Activated CD4-positive, alpha-beta memory T cell treated with anti-CD3 and anti-CD28 coated beads for 36 hours (primary cell): ENCODE measurements at places on chromosomes 16 and 17.

GRCh38 chr17:66417300-66417719 is 114.9 kb downstream of the PRKCA start:
- DNase-seq, result no peak

DNA sequence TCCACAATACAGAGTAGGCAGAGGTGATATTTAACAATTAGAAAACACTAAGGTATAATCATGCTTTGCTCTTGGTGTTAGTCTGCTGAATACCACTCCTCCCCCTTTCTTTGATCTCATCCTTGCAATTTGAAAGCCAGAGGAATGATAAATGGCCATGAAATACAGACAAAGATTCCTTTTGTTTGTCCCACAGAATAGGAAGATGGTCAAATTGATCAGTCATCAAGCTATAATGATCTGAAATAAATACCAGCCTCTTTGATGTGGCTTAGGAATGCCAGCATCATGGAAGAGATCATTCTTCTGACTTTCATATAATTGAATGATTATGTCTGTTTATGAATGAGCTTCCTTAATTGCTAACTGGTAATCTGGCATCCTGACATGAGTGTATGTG is 1541.7 kb upstream of the CDH8 start:
- no peak for DNase-seq

GRCh38 chr17:62824290-62825131 is 16.4 kb upstream of the MARCHF10 start:
- no peak for DNase-seq

- DNase-seq, result no peak
Measured at GRCh38 chr17:61646482-61646881, 55.5 kb upstream of the NACA2 start.

DNA sequence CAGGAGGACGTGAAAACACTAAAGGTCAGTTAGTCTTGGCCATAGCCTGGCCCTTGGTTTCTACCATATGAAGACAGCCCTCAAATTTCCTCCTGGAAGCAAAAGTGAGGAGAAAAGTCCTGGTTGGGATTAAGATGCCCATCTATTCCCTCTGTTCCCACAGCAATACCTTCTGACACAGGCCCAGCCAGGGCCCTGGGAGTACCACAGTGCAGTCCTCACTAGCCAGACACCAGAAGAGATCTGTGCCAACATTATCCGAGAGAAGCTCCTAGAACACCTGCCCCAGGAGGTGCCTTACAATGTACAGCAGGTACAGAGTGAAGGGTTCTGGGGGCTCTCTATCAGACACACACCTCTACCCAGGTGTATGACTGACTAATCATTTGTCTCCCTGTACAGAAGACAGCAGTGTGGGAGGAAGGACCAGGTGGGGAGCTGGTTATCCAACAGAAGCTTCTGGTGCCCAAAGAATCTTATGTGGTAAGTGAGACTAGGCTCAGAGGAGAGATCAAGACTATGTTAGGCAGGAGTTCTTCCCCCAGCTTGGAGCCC is 4.1 kb downstream of the ERAL1 start:
- DNase-seq, result no peak

GRCh38 chr16:69477546-69477945 is 53.1 kb downstream of the CYB5B start:
- no peak for DNase-seq

- no peak for DNase-seq
Measured at GRCh38 chr16:80656161-80656560, 115.4 kb downstream of the DYNLRB2 start.

DNA sequence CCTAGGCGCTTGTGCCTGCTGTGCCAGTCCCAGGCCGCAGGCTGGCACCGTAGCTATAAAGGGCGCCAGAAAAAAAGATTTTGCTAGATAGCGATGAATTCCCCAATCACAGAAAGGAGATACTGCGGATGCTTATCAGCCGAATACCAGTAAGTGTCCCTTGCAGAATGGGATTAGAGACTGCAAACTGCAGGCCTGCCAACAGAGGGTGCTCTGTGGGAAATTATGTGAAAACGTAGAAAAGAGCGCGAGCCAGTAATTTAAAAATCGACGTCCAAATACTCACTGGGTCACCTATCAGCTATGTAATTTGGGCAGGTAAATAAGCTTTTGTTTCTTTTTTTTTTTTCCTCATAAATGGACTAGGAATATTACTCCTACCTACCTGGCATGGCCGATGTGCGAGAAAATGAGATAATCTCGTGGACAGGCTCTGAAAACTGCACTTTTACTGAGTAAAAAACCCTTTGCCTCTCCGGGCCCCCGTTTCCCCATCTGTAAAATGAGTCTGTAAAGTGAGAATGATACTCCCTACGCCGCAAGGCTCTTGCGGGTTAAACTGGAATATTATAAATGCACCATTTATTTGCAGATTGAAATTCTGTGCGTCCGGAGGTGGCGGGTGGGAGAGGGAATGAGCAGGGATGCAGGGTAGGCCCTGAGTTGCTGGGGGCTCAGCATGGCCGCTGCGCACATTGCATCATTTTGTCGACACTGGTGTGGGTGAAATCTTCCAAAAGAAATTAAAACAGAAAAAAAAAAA is 1.2 kb upstream of the COG1 start:
- peak; percentile 81 for DNase-seq

DNA sequence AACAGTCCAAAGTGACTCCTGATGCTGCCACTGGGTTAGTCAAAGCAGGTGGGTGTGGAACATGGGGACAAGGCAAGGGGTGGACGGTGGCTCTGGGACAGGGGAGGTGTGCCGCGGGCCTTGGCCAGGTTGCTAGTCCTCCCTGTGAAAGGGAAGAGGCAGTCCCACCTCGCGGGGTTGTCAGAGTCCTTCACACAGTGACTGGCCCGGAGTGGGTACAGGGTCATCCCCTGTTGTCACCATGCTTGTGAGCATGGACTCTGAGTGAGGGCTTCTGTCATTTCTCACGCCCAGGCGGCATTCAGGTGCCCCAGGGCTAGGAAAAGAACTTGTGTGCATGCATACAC is 3.1 kb upstream of the ZNF469 start:
- DNase-seq, result no peak

DNA sequence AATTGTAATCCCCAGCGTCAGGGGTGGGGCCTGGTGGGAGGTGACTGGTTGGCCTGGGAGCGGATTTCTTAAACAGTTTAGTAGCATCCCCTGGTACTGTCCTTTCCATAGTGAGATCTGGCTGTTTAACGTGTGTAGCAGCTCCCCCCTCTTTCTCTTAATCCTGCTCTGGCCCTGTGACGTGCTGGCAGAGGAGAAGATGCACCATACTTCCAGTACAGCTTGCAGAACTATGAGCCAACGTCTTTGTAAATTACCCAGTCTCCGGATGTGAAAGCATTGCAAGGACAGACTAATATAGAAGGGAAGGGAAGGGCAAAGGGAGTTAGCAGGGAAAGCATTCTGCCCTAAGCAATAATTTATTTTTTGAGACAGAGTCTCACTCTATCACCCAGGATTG is 83.9 kb downstream of the RMI2 start:
- no peak for DNase-seq

DNA sequence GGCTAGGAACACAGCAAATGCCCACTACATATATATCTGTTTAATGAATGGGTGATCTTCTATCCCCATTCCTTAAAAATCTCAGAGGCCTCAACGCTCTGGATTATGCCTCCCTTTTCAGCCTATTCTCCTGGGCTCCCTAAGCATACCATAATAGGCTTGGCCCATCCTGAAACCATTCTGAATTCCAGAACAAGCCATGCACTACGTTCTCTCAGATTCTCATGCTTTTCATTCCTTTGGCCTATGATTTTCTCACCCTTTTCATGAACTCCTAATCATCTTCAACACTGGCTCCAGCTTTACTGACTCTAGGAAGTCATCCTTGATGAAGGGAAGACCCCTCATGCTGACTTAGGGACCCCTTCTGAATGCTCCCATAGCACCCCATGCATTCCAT is 71.1 kb downstream of the RPGRIP1L start:
- DNase-seq, result no peak

DNA sequence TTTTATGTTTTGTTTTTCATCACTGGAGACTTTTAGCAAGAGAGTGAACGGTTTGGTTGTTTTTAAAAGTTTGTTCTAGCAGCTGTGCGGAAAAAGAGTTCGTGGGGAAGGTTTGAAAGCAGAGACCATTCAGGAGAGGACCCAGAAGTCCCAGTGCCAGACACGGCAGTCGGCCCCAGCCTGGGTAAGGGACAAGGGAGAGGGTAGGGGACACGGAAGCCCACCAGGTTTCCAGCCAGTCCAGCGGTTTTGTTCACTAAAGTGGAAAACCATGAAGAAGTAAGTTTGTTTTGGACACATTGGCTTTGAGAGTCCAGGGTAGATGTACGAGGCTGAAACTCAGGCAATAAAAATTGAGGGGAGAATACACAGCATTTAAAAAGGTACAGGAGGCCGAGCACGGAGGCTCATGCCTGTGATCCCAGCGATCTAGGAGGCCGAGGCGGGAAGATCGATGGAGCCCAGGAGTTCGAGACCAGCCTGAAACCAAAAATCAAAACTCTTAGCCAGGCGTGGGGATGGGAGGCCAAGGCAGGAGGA is 56.8 kb upstream of the RPH3AL start:
- no peak for DNase-seq

GRCh38 chr17:19744922-19745757 is 3.0 kb downstream of the ALDH3A1 start:
- DNase-seq, result peak; percentile 93

DNA sequence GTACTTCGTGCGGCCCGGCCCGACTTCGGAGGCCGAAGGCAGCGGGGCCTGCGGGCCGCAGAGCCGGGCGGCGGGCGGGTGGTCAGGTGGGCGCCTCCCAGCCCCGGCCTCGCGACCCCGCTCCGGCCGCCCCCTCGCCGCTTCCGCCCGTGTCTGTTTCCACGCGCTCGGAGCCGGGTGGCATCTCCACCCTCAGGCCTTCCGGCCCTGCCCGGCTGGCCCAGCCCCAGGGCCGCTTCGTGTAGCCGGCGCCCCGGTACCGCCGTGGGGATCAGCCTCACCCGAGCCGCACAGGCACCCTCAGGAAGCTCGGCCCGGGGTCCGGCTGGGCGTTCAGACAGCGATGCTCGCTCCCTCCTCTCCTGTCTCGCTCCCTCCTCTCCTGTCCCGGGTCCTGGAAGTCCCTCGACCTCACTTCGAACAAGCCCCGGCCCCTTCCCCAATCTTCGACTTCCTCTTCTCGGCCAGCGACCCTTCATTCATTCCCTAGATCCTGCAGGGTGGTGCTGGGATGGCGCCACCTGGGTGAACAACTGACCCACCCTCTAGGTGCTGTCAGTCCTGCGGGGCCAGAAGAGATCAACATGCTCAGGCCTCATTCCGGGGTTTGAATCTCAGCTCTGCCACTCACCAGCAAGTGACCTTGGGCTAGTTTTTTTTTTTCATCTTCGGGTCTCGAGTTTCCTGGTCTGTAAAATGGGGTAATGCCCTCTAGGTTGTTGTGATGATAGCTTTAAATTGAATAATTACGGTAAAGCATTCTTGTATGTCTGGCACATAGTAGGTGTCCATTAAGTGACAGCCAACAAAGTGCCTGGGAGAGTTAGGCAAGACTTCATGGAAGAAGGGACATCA is 610 bp downstream of the VPS4A start:
- DNase-seq, result peak; percentile 52

- no peak for DNase-seq
Measured at GRCh38 chr16:86355951-86356350, 154.4 kb upstream of the FOXF1 start.

GRCh38 chr16:29705030-29705429 is 26.1 kb downstream of the QPRT start:
- no peak for DNase-seq

DNA sequence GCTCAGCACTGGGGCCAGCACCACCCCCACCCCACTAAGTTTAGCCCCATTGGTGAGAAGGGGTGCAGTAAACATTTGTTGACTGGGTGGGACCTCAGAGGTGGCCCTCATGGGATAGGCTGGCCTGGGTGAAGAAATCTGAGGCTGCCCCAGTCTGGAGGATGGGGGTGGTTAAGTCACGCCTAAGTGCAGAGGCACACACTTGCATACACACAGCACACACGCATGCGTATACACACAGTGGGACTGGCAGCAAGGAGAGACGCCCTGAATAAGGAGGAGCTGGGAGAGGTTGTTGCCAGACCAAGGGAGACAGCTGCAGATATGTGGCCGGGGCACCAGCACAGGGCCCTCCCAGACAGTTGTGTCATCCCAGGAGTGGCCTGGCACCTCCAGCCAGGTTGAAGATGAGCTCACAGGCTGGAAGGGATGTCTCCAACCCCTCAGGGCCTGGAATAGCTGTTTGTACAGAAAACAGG is 3.0 kb upstream of the BCAR1 start:
- DNase-seq, result peak; percentile 7

- DNase-seq, result no peak
Measured at GRCh38 chr16:7888411-7888810, 555.8 kb downstream of the RBFOX1 start.

DNA sequence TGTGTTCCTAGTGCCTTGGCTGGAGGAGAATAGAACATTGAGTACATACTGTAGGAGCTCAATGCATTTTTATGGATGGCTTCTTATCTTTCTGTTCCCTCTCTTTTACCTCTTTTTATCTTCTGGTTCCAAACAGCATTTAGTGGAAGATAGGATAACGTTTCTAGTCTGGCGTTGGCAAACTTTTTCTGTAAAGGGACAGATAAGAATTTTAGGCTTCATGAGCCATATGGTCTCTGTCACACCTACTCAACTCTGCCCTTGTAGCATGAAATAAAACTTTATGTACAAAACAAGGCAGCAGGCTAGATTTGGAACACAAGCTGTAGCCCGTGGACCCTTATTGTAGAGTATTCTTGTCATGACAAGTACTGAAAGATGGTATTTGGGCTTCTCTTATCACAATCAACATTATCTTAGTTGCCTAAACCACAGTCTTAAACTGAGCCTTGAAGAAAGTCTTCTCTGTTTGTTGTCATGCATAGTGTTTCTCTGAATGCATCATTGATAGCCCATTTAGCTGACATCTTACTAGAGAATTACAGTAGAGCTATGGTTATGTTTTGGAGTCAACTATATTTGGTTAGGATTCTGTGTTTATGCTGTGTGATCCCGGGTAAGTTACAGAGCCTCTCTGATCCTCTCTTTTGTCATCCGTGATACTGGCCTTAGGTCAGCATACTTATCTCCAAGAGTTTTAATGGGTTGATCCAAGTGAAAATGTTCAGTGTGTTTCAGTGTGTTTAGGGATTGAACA is 80.2 kb downstream of the HS3ST4 start:
- DNase-seq, result no peak

GRCh38 chr17:35889818-35890773 is 9.9 kb upstream of the CCL5 start:
- DNase-seq, result no peak

DNA sequence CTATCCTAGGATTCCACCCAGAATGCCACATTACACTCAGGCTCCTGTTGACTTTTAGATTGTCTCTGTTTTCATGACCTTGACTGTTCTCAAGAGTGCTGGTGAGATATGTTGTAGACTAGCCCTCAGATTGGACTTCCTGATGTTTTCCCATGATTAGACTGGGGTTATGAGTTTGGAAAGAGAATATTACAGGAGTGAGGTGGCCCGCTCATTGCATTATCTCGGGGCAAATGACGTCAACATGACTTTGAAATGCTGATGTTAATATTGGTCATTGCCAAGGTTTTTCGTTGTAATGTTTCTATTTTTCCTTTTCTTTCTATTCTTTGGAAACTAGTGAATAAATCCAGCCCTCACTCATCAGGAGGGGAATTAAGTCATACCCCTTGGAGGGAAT is 355.7 kb upstream of the MON1B start:
- no peak for DNase-seq
